ENCODE measurements at places on chromosomes 6 and 20.

DNA sequence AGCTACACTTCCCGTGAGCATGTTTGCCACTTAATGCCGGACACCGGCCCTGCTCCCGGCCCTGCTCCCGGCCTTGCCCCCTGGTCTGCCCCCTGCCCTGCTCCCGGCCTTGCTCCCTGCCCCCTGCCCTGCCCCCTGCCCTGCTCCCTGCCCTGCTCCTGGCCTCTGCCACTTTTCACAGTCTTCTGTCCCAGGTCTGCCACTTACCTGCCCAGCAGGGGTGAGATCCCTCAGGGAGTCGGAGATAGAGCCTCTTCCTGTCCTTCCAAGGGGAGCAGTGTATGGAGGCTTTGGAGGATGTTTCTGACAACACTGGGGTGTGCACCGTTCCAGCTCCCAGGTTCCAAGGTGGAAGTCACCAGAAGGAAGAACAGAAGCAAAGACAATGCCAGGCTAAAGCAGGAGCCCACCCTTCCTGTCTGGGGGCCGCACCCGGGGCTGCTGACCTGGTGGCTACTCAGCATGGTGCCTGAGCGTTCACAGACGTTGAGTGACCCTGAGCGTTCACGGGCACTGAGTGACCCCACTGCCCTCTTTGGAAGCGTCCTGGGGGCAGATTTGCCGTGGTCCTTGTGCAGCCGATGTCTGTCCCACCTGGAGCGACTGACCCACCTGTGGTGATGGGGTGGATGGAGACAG, 199.8 kb downstream of the DLL1 start:
- no peak for DNase-seq

GRCh38 chr6:149906405-149906804, 8.5 kb upstream of the RAET1E start:
- no peak for DNase-seq

DNA sequence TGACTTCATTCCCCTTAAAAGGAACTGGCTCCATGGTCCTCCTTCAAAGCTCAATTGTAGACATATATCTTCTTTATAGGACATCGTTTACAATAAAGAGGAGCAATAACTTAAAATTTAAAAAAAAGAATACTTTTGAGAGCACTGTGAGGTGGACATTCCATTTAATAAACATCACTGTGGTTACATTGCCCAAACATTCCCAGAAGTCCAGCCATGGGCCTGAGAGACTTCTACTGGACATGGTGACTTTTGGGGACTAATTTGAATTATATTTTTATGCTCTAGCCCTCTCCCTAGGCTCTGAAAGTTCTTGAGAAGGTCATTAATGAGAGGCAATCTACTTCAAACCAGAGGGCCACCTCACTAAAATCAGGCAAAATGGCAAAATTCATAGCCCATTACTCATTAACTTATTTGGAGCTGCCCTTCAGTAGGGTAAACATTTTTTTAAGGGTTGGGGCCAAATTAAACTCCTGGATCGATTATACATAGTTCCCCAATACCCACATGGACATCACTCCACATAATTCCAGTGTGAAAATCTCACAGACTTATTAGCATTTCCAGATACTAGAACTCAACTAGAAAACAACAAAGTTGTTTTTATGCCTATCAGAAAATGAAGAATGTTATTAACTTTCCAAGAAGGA, 17.1 kb downstream of the ISM1 start:
- DNase-seq = no peak

DNA sequence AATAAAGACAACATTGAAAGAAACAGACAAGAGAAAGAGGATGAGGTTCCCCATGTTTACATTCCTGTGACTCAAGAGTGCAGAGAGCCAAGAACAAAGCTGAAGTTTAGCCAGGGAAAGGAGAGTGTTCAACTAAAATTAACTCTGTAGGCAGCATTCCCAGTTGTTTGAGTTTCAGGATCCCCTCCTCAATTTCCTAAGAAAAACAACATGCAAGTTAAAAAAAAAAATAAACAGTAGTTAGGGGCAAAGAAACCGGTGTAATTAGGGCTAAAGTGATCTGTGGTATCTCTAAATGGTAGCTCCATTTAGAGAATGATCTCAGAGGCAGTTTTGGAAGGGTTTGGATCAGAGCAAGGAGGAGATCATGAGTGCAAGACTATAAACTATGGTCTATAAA, 30.9 kb upstream of the RAB23 start:
- DNase-seq = no peak

- no peak for DNase-seq
Observed at GRCh38 chr20:4369798-4370124, 351.9 kb upstream of the PRND start.

DNA sequence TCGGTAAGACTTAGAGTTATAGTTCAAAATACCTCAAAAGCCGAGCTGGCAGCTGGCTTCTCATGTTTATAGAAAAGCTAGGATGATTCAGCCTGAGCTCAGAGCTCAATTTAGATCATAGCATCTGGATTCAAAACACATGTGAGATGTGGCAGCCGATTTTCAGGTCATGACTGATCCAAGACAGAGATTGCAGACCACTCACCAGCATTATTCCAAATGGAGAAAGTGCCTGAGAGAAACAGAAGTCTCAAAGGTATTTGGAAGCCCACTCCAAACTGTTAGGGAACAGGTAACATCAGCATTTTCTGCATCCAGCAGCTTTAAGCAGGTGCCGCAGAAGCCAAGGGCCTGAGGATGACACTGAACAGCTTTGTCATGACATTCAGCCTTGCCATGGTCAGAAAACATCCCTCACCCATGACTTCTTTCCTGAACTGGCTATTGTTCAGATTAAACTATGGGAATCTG, 102.2 kb downstream of the BACH2 start:
- no peak for DNase-seq

DNA sequence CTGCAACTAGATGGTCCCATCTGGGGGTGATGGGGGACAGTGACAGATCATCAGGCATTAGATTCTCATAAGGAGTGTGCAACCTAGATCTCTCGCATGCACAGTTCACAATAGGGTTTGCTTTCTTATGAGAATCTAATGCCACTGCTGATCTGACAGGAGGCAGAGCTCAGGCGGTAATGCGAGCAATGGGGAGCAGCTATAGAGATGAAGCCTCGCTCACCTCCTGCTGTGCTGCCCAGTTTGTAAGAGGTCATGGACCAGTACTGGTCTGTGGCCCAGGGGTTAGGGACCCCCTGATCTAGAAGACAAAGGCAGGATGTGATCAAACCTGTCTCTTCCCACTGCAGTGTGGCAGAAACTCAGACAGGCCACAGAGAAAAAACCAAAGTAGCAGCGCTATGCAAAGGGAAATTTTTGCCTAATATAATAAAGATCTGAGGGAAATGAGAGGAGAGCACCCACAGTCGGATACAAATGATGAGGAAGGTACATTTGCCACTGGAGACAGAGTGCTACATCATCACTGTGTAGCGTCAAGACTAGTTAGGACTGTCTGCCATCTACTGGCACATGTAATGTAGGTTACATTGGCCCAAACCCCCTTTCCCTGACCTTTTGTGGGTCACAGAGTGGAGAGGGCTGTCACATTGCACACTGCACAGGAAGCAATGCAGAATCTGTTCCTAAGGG, 4.1 kb upstream of the LY86 start:
- no peak for DNase-seq

DNA sequence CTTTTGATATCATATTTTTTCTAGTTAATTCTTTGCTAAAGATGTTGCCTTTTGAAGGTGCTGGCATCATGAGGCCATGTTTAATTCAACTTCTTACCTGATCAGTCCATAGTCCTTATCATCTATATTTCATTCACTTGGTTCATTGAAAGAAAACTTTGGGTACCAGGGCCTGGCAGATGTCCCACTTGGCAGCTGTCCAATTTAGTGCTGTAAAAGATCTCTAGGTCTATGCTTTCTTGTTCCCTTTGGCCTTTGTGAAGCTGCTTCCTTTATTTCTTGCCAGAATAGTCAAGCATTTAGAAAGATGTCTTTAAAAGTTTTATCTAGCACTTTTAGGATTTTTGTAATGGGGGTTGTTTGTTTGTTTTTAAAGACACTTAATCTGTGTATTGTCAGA, 61.7 kb upstream of the EYA4 start:
- DNase-seq = no peak

DNA sequence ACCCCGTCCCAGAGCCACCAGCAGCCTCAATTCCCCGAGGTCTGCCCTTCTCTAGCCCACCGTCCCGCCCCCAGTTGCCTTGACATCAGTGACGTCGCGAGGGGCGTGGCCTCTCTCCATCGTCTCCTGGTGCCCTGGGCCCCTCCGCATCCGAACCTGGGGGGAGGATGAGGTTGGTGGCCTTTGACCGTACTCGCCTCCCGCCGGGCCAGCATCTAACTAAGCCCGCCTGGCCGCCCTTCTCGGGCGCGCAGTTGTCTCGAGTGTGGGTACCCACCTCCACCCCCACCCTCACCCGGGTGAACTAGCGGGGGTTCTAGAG, 5.5 kb upstream of the ARMC12 start:
- peak; percentile 88 for DNase-seq

GRCh38 chr6:14211562-14211942, 94.0 kb downstream of the CD83 start:
- no peak for DNase-seq

GRCh38 chr20:23242104-23242503, 108.5 kb upstream of the NXT1 start:
- no peak for DNase-seq

DNA sequence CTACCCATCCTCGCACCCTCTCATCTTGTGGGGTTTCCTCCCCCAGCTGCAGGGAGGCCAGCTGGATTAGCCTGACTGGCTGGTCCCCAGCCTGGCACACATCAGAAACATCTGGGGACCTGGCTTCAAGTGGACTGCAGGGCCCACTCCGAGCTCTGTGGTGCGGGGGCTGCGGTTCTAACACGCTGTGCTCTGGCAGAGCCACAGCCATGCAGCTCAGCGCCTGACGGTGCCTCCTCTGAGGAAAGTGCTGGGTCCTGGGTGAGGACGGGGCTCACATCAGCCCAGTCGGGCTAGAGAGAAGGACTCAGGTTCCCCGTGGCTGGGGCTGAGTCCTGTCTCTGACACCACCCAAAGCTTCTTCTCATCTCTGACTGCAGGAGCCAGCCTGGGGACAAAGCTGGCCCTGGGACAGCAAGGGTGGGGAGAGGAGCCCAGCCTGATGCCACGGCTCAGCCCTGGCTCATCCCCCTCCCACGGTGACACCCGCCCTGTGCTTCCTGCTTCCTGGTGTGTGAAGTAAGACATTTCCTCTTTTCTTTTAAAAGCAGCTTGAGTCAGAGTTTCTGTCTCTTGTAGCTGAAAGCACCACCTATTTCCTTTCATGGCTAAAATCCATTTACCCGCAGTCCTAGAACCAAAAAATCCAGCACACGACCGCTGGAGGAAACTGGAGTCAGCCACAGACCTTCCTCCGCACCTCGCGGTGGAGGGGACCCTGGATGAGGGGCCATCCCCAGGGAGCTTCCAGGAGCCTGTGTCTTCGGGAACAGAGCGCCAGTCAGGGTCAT, 127.4 kb upstream of the AFDN start:
- DNase-seq = no peak

- DNase-seq = no peak
Observed at GRCh38 chr6:142698751-142699150, 246.2 kb downstream of the HIVEP2 start.

DNA sequence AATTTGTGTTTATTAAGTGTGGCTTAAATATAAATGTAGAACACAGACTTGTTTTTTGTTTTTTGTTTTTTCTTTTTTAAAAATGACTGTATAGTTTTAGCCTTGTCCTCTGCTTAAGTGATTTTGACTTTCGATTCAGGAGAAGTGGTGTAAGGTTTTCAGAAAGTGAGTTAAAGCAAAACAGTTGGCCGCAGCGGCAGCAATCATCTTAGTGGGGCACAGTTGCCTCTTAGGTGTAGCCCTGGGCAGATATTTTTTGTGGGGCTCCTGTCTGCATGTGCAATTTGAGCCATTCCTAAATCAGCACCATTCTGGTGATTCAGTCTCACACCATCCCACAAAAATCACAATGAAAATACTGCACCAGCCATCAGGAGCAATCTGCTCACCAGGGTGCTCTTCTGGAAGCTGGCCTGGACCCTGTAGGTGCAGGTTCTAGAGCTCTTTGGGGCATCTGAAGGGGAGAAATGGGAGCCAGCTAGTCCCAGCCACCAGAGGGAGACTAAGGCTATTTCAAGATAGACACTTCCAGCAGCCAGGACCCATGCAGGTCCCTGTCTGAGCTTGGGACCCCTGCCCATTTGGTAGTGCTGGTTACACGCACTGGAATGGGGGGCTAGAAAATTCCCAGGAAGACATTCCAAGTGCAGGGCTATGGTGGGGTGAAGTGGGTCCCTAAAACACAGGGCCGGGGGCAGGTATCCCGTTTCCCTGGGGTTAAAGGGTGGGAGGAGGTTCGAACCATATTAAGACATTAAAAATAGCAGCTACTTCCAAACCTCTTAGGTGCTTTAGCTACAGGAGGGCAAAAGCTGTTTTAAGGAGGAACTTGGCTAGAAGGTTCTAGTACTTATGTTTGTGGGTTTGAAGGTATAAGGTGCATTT, 156.6 kb downstream of the NFATC2 start:
- DNase-seq = no peak

GRCh38 chr20:10312111-10312510, 93.5 kb downstream of the SNAP25 start:
- DNase-seq = no peak

- no peak for DNase-seq
Observed at GRCh38 chr6:169921853-169922824, 170.7 kb downstream of the ERMARD start.

DNA sequence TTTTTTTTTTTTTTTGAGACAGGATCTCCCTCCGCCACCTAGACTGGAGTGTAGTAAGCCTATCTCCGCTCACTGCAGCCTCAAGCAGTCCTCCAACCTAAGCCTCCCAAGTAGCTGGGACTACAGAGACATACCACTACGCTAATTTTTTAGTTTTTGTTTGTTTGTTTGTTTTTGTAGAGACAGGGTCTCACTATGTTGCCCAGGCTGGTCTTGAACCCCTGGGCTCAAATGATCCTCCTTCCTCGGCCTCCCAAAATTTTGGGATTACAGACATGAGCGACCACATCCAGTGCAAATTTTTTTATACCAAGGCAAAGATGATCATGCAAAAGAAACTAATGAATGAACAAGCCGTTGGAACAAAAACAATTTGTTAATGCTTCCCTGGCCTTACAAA, 5.3 kb downstream of the FUCA2 start:
- no peak for DNase-seq

DNA sequence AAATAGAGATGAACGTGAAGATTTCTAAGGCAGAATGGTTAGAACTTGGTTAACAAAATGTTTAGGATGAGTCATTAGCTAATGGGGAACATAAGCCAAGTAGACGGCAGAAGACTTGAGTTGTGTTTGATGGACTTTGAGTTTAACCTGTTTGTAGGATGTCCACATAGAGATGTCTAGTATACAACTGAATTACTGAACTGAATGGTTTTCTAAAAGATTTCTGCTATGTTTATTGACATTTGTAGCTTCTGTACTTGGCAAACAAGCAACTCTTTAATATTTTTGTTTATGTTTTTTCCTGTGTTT, 54.5 kb upstream of the DYNLRB1 start:
- DNase-seq = no peak

DNA sequence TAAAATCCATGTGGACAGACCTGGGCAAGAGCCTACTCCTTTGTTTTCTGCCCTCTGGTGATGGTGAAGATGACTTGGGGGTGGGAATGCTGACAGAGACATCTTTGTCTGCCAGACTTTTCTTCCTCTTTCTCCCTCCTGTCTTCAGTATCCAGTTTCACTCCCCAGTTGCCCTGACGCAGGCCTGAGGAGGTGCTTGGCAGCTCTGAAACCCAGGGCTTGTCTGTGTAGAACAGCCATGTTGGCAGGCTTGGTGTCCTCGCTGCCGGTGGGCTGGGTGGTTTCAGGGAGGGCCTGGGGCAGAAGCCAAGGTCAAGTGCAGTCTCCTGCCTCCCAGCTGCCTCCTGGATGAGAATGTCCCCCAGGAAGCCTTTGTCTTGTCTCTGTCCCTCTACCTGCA, 22.5 kb downstream of the CCDC167 start:
- no peak for DNase-seq

- no peak for DNase-seq
Observed at GRCh38 chr6:1987640-1988039, 257.8 kb downstream of the GMDS start.
